ENCODE measurements at places on chromosomes 13 and 19. TPM values are rescaled to one million over a fixed set of nuclear protein-coding genes. Genes with fewer than 3 reads are reported as not detected.

Gene ZNF431
- total RNA-seq = 33.2 TPM

Gene HIF3A
- not detected for total RNA-seq

Gene CRX
- total RNA-seq = not detected

Gene WDR62
- 3.3 TPM for total RNA-seq

Gene SIGLEC14
- total RNA-seq = 10.5 TPM

Gene RASIP1
- 0.12 TPM for total RNA-seq

Gene SHISA7
- not detected for total RNA-seq
